Progenitor cell of endocrine pancreas (in vitro differentiated cells): ENCODE measurements at places on chromosomes 12 and 14.

GRCh38 chr12:115511986-115512711, 765.3 kb downstream of the MED13L start:
- no peak for DNase-seq
- peaks cover 16% of the 10 kb centered on the region for H3K4me1 ChIP-seq
- H3K36me3 ChIP-seq = no peaks in the 10 kb centered on the region
- H3K4me3 ChIP-seq = no peak overlapping the region
- no peak overlapping the region for H3K27ac ChIP-seq

DNA sequence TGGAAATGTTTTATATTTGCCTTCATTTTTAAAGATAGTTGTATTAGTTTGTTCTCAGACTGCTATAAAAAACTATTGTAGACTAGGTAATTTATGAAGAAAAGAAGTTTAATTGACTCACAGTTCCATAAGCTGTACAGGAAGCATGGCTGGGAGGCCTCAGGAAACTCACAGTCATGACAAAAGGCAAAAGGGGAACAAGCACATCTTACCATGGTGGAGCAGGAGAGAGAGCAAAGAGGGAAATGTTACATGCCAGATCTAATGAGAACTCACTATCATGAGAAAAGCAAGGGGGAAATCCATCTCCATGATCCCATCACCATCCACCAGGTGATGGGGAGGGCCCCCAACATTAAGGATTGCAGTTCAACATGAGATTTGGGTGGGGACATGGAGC, 35.5 kb upstream of the UNC79 start:
- no peak overlapping the region for H3K27ac ChIP-seq
- DNase-seq = no peak
- H3K27me3 ChIP-seq = no peaks in the 10 kb centered on the region
- no peaks in the 10 kb centered on the region for H3K36me3 ChIP-seq

DNA sequence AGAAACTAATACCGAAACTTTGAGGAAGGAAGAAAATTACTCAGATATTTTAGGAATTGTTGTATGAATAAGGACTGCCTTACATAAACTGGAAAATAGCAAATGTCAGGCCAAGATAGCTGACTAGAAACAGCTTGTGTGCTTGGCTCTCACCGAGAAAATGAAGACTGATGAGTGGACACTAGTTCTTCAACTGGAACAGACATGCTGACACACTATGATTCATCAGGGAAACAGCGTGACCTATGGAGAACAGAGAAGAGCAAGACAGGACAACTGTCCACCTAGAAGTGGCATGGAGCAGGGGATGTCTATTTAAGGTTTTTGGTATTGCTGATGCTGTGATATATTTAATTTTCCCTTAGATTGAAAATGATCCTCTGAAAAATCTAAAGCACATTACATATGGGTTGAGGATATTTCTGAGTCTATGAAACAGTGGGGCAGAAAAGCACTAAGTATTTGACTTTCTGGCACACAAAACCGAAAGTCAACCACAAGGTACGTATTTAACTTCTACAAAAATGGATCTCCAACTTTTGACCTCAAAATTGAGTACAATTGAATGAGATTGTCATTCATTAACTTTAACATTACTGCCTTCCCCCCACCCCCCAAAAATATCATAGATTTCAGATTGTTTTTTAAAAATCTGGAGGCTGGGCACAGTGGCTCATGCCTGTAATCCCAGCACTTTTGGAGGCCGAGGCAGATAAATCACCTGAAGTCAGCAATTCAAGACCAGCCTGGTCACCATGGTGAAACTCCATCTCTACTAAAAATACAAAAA, 863.2 kb downstream of the LRFN5 start:
- peaks cover 2% of the 10 kb centered on the region for H3K4me1 ChIP-seq
- H3K27me3 ChIP-seq = no peaks in the 10 kb centered on the region
- DNase-seq = no peak
- H3K27ac ChIP-seq = no peak overlapping the region
- H3K36me3 ChIP-seq = peaks cover 9% of the 10 kb centered on the region

DNA sequence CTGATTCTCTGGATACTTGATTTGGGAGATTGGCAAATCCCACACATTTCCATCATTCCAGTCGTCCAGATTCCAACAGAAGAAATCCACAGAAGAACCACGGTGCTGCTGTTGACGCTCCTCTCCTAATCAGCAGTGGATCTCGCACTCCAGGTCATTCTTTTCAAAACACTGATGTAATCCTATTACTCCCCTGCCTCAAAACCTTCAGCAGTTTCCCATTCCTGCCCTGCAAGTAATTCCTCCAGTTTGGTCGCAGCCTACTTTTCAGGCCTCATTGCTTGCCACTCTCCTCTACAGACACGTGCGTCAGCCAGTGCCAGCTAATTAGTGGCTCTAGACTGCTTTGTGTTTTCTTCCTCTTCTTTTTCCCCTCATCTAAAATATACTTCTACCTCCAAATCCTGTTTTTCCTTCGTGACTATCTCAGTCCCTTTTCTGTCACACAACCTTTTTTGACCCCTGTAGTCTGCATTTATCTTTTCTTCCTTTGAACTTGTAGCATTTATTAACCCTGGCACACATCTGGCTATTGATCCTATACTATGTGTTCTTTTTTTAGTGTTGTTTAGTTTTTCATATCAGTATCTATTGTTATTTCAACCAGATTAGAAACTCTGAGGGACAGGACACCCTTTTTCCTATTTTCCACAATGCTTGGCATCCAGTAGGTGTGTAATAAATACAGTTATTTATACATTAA, 36.8 kb downstream of the PRORP start:
- H3K4me1 ChIP-seq = peaks cover 7% of the 10 kb centered on the region
- no peak for DNase-seq
- no peak overlapping the region for H3K4me3 ChIP-seq
- H3K36me3 ChIP-seq = peaks cover 11% of the 10 kb centered on the region

GRCh38 chr12:56280849-56281248, 14.1 kb downstream of the COQ10A start:
- H3K4me1 ChIP-seq = peaks cover under 1% of the 10 kb centered on the region
- H3K36me3 ChIP-seq = peaks cover 22% of the 10 kb centered on the region
- no peaks in the 10 kb centered on the region for H3K27me3 ChIP-seq
- no peak overlapping the region for H3K4me3 ChIP-seq

DNA sequence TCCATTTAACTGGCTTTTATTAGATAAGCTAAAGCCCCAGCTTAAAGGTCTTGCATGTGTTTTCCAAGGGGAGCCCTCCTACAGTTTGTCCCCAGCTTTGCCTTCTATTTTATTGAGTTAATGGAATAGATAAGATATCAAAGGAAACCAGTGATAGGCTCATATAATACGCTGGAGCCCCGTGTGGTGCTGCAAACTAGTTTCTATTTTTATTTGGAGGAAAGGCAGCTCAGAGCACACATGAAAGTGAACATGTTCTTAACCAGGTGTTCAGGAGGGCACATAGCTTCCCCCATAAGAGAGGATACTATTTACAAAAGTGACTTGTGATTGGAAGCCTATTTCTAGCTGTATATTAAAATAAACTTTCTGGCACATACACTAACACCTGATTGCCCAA, 251.7 kb downstream of the PDZRN4 start:
- no peaks in the 10 kb centered on the region for H3K36me3 ChIP-seq
- H3K27ac ChIP-seq = no peak overlapping the region
- H3K4me1 ChIP-seq = no peaks in the 10 kb centered on the region

DNA sequence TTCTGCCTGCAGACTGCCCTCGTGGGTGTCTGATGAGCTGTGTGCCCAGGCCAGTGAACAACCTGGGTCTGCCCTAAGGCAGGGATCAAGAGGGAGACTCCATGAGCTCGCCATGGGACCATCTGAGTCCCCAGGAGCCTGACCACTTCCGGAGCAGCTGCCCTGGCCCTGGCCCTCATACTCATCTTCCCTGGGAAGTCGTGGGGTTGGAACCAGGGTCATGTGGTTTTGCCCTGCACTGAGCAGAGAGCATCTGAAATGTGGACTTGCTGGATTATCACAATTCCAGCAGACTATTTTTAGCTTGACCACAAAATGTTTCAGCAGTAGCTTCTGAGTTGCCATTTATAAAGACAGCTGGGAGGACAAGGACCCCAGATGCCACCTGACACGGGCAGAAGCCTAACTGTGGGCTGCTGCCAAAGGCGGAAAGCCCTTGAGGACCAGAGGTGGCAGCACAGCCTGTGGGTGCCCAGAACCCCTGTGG, 6.7 kb downstream of the BTBD6 start:
- H3K4me3 ChIP-seq = no peak overlapping the region
- DNase-seq = no peak
- H3K36me3 ChIP-seq = peaks cover 6% of the 10 kb centered on the region
- no peak overlapping the region for H3K27ac ChIP-seq
- H3K27me3 ChIP-seq = no peaks in the 10 kb centered on the region

GRCh38 chr12:41367726-41368405, 179.7 kb downstream of the PDZRN4 start:
- no peak overlapping the region for H3K4me3 ChIP-seq
- H3K4me1 ChIP-seq = peaks cover 9% of the 10 kb centered on the region
- no peaks in the 10 kb centered on the region for H3K36me3 ChIP-seq
- no peaks in the 10 kb centered on the region for H3K27me3 ChIP-seq
- DNase-seq = no peak

DNA sequence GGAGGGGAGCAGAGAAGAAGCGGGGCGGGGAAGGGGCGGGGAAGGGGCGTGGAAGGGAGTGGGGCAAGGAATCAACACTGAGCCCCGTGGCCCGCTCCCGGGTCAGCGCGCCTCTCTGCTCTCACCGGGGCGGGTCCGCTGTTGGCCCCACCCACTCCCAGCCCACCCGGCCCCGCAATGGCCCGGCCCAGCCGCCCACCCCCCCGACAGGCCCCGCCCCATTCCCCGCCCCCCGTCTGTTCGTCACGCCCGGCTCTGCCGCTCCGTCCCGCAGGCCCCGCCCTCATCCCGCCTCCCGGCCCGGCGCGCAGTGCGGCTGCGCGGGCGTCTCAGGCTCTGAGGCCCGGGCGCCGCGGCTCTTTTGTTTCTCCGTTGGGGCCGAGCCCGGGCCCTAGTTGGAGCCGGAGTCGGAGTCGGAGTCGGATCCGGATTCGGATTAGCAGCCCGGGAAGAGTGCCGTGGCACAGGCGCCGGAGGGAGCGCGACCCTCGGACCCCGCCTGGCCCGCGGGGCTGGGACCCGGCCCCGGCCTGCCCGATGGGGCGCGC, at the start of gene ULK1:
Gene ULK1, plus strand, starts transcription at position 310 of the 548 bp plus-strand sequence. CDS start 380 bp downstream, outside the sequence.
- peaks cover 2% of the 10 kb centered on the region for H3K36me3 ChIP-seq
- peaks cover 15% of the 10 kb centered on the region for H3K4me1 ChIP-seq
- H3K27ac ChIP-seq = peak within 1 kb of the TSS; percentile 98
- DNase-seq = peak; percentile 94
- H3K4me3 ChIP-seq = peak within 1 kb of the TSS; percentile 84
- H3K27me3 ChIP-seq = peaks cover 3% of the 10 kb centered on the region

GRCh38 chr12:119176267-119177055, 2.3 kb upstream of the HSPB8 start:
- no peaks in the 10 kb centered on the region for H3K36me3 ChIP-seq
- H3K4me1 ChIP-seq = peaks cover 52% of the 10 kb centered on the region
- peak overlapping the region; percentile 92 for H3K27ac ChIP-seq
- H3K4me3 ChIP-seq = no peak overlapping the region

- H3K4me3 ChIP-seq = no peak overlapping the region
- DNase-seq = no peak
- no peak overlapping the region for H3K27ac ChIP-seq
- no peaks in the 10 kb centered on the region for H3K36me3 ChIP-seq
- H3K4me1 ChIP-seq = peaks cover 21% of the 10 kb centered on the region
These were observed 80.8 kb downstream of the SLC25A21 start for GRCh38 chr14:37091651-37092050.
